Stomach (tissue), 19 donors: ENCODE measurements at places on chromosomes 16 and 17. TPM values are rescaled to one million over a fixed set of nuclear protein-coding genes. Genes with fewer than 3 reads are reported as not detected.

HS3ST3B1 gene
- 1.5 TPM for polyA plus RNA-seq

ZNF646 gene
- polyA plus RNA-seq, result 2.6 TPM

ZP2 gene
- polyA plus RNA-seq, result 0.05 TPM

CES5A gene
- not detected for polyA plus RNA-seq
